Stimulated activated CD4-positive, alpha-beta T cell treated with anti-CD3 and anti-CD28 coated beads, Interleukin-12 subunit alpha, Interleukin-12 subunit beta, amount 100 ng/mL, for 24 hours (primary cell): ENCODE measurements at places on chromosomes 7 and 10.
A peak's percentile ranks its signal among the peaks of the same experiment; 100 is the strongest.

GRCh38 chr7:105215182-105215581 lies 173.5 kb downstream of the SRPK2 start:
- no peak for DNase-seq

- no peak for DNase-seq
Observed at GRCh38 chr7:1810961-1811849, 141.1 kb downstream of the ELFN1 start.

DNA sequence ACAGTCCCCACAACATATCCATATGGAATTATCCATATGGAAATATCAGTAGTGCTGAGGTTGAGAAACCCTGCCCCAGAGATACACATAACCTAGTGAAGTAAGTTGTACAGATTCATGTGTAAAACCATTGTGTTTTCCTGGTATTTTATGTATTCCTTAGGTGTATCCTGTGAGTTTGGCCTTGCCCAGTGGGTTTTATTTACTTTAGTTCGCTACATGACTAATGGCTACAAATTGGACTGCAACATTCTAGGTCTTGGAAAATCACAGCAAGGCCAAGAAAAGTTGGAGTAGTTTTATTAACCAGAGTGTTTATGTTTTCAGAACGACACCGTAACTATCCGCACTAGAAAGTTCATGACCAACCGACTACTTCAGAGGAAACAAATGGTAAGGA lies 1.4 kb downstream of the RPS24 start:
- no peak for DNase-seq

DNA sequence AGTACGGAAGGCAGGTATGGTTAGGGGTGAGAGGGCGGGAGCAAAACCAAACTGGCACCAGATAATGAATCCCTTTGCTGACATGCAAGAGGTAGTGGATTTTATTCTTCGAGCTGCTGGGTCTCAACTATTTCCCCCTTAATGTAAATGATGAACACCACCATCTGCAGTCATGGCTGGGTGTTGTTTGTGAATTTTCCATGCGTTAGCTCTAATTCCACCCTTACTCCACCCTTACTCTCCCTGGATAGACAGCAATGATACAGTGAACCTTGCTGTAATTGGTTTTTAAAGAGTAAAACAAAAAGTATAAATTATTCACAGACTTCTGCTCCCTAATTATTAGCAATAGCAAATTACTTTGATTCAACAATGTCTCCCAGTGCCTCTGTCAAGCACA lies 74.5 kb upstream of the PDE1C start:
- DNase-seq, result no peak

DNA sequence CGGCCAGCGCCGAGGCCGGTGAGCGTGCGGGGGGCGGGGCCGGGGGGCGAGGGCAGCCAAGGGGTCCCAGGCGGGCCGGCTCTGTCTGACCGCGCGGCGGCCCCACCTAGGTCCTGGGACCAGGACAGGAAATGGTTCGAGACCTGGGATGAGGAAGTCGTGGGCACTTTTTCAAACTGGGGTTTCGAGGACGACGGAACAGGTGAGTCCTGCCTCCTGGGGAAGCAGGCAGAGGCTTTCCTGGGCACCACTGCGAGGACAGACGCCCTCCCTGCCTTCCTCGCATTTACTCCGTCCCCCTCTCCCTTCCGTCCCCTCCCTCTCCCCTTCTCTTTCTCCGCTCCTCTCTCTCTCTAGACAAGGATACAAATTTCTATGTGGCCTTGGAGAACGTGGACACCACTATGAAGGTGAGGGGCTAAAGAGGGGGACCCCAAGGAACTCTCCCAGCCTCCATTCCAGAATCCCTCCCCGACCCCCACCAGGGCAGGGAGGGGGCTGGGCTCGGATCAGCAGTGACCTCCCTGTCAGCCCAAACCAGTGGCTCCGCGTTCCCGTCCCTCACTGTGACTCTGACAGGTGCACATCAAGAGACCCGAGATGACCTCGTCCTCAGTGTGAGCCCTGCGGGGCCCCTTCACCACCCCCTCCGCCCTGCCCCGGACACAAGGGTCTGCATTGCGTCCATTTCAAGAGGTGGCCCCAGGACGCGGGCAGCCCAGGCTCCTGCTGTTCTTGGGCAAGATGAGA lies 2.6 kb upstream of the MUC12 start:
- no peak for DNase-seq

GRCh38 chr7:150378115-150378852 lies 846 bp upstream of the ZNF775 start:
- no peak for DNase-seq

GRCh38 chr10:132904181-132904813 lies 38.1 kb downstream of the CFAP46 start:
- DNase-seq, result peak; percentile 44

- no peak for DNase-seq
Observed at GRCh38 chr10:48678041-48678440, 6.6 kb upstream of the WDFY4 start.

GRCh38 chr10:12945690-12946359 lies 55.7 kb downstream of the CCDC3 start:
- DNase-seq, result no peak

GRCh38 chr7:22356701-22357310 lies at the start of gene RAPGEF5:
Gene RAPGEF5, minus strand, starts transcription at chr7:22357154. Its CDS starts 94 bp downstream, at chr7:22357060.
- no peak for DNase-seq

- no peak for DNase-seq
Observed at GRCh38 chr7:22617166-22617565, 109.8 kb upstream of the IL6 start.

GRCh38 chr7:158550886-158551452 lies 36.7 kb downstream of the PTPRN2 start:
- DNase-seq, result no peak

- DNase-seq, result no peak
Observed at GRCh38 chr10:45624724-45625123, 47.8 kb downstream of the ZFAND4 start.

DNA sequence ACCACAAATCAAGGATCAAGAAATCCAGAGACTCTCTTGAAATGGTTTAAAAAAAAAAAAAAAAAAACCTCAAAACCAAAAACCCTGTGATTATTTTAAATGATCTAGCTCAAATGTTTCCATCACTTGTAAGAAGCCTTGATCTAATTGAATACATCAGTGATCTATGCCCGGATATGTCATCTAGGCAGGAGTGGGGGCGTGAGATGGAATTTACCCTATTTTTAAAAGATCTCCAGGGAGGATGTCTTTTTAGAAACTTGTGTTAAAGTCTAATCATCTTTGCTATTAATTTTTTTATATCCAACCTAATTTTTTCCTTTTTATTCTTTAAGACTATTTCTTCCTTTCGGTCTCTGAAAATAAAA lies 101.4 kb upstream of the PDLIM1 start:
- no peak for DNase-seq

- no peak for DNase-seq
Observed at GRCh38 chr7:101370836-101371235, 8.2 kb downstream of the COL26A1 start.

DNA sequence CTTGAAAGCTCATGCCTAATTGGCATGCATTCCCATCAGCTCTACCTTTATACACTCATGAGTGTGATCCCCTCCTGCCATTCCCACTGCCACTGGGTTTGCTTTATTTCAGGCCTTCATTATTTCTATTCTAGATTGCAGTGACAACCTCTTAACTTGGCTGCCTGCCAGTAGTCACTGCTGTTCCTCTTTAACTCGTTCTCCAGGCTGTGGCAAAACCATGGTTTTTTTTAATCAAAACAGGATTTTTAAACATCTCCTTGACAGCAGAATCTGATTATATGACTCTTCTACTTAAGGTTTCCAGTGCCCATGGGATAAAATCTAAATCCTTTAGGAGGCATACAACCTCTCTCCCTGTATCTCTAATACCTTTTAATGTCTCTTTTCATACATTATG lies 223.7 kb upstream of the PCDH15 start:
- DNase-seq, result no peak

DNA sequence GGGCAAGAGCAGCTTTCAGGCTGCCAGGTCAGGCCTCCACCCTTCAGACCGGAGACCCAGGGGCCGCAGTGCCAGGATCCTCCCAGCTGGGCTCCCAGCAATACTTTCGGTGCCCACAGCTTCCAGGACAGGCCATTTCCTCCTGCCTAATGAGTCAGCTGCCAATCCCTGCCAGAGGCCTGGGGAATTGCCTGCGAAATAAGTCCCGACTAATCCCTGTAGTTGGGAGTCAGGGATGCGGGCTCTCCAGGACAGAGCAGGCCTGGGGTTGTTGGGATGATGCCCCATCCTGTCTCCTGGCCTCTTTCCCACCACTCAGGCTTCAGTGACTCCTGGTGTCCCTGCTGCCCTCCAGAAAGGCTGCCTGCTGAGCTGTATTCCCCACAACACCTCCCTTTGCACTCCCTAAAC lies 143.5 kb upstream of the UNC5B start:
- DNase-seq, result no peak

GRCh38 chr7:33448035-33448434 lies 318.7 kb downstream of the BBS9 start:
- DNase-seq, result no peak

GRCh38 chr7:79221211-79221610 lies 232.3 kb downstream of the MAGI2 start:
- DNase-seq, result no peak

DNA sequence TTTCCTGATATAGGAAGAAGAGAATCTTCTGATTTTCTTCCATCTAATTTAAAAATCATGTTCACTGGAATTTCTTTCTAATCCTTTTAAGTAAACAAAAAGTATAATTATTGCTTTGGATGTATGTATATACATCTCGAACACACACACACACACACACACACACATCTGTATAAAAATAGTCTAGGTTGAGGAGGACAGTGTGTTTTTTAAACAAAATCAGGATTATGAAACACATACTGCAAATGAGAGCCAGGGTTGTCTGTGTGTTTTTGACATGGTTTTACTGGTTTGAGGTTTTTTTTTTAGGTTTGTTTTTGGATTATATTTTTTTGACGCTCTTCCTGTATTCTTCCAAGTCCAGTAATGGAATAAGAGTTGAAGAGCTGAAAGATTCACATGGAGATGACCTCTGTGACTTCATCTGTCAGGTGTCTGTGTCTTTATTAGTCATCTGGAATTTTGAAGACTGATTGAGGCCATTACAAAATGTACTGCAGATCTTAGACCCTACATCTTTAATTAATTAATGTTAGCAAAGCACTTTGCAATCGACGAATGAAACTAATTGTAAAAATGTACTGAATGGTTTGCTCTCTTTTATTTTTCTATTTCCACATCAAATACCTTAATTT lies 237.1 kb downstream of the SUGCT start:
- no peak for DNase-seq

- no peak for DNase-seq
Observed at GRCh38 chr7:3650844-3651243, 349.8 kb downstream of the SDK1 start.

- no peak for DNase-seq
Observed at GRCh38 chr7:111756687-111757178, 194.4 kb upstream of the IMMP2L start.

- DNase-seq, result no peak
Observed at GRCh38 chr10:7300384-7300971, 110.4 kb downstream of the SFMBT2 start.

GRCh38 chr10:104243512-104243911 lies 11.2 kb upstream of the GSTO1 start:
- DNase-seq, result no peak

DNA sequence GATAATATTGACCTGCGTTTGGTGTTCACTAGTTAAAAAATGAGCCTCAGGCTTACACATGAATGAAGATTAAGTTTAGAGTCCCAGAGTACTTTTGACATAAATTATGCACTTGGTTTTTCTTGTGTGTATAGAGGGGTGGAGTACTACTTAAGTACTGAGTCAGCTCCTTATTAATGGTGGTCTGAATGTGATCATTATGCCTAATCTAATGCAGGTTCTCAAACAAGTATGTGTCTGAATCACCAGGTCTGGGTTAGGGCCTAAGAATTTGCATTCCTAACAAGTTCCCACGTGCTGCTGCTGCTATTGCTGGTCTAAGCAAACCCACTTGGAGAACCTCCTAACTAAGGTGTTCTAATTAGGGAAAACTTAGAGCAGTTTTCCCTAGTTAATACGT lies 30.7 kb upstream of the STOX1 start:
- no peak for DNase-seq

DNA sequence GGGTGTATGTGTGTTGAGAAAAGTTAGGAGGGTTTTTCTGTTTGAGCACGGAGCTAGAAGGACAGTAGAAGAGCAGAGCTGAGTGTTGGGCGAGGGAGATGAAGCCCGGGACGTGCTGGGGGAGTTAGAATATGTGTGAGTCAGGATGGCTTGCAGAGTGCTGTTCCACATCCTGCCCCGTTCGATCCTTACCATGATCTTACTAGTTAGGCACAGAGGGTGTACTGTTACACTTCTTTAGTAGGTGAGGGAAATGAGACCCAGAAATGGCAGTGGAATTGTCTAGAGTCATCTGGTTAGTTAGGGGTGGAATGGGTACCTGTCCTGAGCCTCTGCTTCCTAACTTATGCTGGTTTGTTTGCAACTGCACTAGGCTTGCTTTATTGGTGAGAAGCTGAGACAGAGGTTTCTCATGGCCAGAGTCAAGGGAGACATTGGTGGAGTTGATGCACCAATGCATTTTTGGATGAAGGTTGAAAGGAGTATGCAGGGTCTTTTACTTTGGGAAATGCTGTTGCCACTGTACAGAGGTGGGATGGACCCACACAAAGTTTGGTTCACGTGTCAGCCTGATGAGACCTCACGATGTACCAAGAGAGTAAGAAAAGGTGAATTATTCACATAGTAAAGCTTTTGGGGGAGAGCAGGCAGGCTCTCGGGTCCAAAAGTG lies 42.4 kb downstream of the CCNY start:
- DNase-seq, result no peak

- no peak for DNase-seq
Observed at GRCh38 chr7:70014472-70015177, 416.4 kb downstream of the AUTS2 start.

DNA sequence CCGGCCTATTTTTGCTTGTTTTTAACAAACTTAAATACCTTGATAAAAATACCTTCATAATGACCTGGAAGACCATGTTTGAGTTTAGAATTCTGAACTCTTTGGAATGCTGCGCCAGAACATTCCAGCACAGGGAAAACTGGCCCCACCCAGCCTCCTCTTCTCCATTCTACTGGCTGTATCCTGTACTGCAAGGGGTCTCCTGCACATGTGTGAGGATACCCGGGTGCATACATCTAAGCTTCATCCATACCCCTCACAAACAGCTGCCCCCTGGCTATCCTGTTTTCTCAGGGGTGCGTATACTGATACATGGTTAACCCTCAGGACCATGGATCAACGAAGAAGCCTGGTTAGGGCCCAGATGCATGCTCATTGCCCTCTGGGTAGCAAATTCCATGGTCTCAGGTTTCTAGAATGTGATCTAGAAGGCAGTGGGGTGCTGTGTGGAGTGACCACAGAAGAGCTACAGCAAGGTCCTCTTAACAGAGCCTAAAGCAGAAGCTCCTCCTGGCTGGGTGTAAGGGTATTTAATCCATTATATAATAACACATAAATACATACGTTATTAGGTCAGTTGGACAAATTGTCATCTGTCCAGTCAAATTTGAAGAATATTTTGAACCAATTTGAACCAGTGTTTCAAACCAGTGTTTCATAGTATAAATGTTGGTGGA lies 26.1 kb downstream of the HACD1 start:
- no peak for DNase-seq

- DNase-seq, result no peak
Observed at GRCh38 chr10:62022830-62023229, 121.3 kb downstream of the ARID5B start.

GRCh38 chr10:5862360-5862961 lies 27.2 kb downstream of the ANKRD16 start:
- no peak for DNase-seq
